NCI-H510A (cell line): ENCODE measurements at places on chromosomes 16 and 17.

DNA sequence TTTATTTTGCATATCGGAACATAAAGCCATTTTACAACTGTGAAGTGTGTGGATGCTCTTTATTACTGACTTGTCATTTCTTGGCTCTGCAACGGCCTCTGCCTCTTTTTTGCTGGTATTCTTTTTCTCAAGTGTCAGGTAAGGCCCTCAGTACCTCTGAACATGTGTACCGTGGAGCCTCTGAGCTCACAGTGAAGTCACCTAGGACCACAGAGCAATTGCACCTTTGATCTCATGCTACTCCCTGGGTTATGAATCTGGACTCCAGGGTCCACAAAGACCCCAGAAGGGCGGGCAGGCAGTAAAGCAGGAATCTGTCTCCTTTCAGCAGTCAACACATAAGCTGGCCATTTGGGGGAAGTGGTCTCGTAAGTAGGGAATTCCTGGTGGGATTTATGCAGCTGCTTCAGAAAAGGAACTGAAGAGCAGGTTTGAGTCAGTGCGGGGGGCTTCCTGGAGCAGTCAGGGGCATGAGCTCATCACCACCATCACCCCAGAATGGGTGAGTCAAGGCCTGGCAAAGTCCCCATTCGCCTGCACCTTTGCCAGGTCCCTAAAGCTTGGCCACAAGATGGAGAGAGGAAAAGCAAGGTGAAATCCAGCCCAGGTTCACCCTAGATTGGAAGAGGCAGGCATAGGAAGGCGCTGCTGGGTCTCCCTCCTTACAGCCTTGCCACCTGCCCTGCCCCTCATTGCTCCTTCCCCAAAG, 33.0 kb downstream of the TBX4 start:
- DNase-seq = no peak

DNA sequence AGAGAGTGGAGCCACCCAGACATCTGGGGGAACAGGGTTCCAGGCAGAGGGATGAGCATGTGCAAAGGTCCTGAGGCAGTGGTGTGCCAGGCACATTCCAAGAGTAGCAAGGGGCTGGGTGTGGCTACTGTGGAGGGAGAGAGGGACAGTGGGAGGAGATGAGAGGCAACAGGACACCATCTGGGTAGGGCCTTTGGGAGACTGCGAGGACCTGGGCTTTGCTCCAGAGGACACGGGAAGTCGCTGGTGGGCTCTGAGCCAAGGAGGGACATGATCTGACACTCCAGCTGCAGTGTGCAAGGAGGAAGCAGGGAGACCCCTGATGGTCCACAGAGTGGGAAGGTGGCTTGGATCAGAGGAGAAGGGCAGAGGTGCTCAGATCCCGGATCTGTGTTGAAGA, 56.7 kb upstream of the MED9 start:
- DNase-seq = no peak

DNA sequence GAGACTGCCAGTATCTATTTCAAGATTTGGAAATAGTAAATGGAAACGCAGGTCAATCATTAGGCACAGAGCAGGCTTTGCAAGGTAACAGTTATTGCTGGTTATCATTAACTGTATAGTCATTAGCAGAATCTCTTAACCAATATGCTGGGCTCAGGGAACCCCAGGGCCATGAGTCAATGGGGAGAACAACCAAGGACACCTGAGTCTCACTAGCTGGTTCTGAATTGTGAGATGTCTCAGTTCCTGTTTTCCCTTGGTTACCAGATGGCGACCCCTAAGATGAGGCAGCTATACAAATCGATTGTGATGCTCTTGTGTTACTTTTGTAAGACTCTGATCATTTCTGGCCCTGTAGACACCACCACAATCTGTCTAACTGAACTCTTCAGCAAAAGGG, 385.3 kb downstream of the HAPSTR1 start:
- no peak for DNase-seq

- DNase-seq = no peak
Measured at GRCh38 chr16:4688674-4689045, 4.7 kb upstream of the NUDT16L1 start.

DNA sequence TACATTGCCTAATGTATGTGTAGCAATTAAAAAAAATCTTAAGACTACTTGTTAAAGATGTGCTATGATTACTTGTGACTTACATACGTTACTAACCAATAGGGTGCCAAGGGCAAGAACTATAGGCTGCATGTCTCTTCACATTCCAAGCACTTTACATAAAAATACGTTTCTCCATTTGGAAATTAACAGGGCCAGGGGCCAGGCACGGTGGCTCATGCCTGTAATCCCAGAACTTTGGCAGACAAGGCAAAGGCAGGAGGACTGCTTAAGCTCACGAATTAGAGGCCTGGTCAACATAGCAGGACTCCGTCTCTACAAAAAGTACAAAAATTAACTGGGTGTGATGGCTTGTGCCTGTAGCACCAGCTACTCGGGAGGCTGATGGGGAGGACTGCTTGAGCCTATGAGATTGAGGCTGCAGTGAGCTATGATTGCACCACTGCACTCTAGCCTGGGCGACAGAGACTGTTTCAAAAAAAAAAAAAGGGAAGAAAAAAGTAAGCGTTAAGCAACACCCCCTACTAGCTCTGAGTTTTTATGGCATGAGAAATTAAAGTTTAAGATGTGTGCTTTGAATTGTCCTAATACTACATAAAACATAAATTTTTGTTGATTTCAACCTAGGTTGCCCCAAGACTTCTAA, 12.3 kb downstream of the PSMD12 start:
- DNase-seq = no peak

DNA sequence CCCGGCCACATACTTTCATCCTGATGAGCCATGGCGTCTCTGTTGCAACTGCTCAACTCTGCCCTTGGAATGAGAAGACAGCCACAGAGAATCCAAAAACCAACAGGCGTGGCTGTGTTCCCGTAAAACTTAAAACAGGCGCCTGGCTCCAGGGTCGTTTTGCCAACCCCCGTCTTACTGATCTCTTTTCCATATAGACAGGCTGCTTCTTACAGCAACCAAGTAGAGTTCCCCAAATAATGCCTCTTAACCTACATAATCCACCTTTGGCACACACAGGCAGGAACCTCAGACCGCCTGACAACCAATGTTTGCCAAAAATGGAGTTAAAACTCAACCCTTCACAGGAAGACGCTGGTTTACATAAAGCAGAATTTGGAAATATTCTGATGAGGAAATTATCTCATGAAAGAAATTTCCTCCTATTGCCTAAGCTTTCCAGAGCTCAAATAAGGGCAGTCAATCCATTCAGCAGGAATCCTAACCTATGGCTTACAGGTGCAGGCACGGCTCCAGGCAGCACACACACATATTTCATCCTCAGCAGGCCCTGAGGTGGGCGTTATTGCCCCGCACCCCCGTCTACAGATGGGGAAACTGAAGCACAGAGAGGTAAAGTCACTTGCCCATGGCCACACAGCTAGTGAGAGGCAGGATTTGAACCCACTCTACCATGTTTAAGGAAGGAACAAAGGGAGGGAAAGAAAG, 35.8 kb downstream of the LITAF start:
- DNase-seq = no peak

DNA sequence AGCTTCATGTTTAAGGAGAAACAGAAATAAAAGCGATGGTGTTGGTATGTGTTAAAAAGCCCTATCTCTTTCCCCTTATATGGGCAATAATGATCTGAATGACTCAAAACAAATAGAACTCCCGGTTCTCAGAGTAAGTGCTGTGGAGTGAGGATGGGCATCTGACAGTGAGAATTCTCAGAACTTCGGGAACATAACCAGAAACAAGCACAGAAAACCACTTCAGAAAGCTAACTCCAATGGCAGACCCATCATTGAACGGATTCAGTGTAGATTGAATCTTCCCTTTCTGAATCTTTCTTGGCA, 67.2 kb downstream of the CDH8 start:
- no peak for DNase-seq

GRCh38 chr16:77925531-77925930, 96.8 kb upstream of the CLEC3A start:
- no peak for DNase-seq

- DNase-seq = no peak
Measured at GRCh38 chr17:14940108-14940937, 324.8 kb downstream of the PMP22 start.

- peak; percentile 20 for DNase-seq
Measured at GRCh38 chr17:49193513-49194296, 16.7 kb downstream of the GNGT2 start.

GRCh38 chr16:24737391-24737871, 8.0 kb downstream of the TNRC6A start:
- DNase-seq = no peak
